ENCODE measurements at places on chromosomes 3 and 15.

GRCh38 chr3:108448593-108448992 is 61.8 kb downstream of the MYH15 start:
- no peak for DNase-seq

DNA sequence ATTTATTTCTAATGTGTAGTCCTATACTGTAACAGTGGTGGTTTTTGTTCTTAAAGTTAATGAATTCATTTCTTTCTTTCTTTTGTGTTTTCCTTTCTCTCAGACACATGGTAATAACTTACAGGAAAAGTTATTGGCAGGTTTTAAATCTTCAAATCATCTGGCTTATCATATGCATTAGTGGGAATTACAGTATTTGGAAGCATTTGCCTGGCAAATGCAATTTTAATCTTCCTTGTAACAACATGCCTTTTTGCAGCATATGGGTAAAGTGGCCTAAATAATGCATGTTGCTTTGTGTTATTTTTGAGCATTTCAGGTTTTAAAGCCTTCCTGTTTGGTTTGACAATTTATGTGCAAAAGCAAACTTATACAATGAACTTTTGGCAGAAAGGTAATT is 66.8 kb downstream of the GALK2 start:
- DNase-seq: no peak

DNA sequence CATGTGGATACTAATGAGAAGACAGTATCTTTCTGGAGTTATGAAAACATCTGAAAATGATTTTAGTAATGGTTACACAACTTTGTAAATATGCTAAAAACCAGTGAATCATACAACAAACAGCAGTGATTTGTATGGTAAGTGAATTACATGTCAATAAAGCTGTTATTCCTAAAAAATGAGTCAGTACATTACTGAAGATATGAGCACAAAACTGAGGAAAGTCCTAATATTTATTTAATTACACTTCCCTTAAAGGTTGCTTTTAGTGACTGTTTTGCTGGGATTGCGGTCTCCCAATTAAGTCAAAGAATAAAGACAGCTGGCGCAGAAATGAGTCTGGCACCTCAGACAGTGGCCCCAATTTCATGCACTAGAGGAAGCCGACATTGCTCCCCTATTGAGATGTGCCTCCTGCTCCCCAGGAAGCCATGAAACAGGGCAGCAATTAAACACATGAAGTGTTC is 50.9 kb upstream of the FSIP1 start:
- DNase-seq: no peak

GRCh38 chr3:100803711-100804110 is 94.4 kb downstream of the TFG start:
- no peak for DNase-seq

DNA sequence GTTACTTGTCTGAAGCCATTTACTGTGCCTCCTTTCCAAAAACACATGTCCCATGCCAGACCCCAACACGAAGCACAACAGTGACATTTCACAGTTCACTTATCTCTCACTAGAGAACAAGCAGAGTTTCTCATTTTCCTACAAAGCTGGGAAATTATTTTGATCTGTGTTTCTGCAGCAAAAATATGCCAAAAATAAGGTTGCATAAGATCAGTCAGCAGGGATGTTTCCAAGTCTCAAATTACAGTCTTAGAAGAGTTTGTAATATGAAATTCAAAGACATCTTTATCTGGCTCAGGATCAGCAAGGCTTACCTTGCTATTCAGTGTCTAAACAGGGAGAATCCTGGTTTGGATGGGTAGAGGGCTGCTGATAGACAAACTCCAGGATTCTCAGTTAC is 75.5 kb downstream of the GJD2 start:
- DNase-seq: no peak

DNA sequence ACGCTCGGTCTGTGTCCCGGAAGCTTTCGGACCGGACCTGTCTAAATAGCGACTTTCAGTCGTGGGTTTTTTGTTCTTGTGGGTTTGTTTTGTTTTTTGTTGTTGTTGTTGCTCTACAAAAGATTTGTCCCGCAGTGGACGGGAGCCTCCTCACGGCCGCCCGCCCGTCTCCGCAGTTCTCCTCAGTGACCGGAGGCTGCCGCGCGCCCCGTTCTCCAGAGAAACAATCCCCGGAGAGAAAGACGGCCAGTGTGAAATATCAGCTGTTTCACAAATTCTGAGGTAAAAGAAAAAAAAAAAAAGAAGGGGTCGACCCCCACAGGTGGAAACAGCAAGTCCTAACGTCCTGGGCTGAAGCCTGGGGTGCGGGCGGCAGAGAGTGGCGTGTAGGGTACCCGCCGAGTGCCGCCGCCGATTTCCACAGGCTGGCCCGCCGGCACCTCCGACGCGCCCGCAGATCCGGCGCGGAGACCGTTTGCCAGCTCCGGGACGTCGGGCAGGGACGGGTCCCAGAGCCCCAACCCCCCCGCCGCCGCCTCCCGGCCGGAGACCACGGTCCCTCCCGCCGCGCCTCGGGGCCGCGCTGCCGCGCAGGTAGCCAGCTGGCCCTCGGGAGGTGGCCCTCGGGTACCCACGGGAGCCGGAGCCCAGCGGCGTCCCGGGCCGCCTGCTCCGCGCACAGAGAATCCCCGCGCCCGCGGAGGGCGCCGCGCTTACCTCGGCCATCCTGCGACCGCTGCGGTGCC is 478 bp downstream of the BNC1 start:
- DNase-seq: no peak

DNA sequence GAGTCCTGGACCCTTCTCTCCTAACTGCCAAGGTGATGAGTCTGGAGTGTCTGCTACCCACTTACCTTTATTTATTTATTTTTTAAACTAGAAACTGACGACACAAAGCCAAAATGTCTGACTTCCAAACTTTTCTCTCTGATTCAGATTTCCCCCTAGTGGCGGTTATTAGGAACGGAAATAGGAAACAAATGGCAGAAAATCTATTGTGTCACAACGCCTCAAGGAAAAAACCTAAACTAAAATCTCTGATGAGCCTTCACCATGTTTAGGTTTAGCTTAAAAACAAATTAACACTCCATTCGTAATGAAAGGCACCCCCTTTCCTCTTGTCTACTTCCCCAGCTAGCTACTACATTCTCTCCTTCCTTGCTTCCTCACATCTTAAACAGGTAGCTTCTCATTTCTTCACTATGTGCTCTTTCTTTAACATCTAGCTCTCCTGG is 94.0 kb upstream of the MEX3B start:
- no peak for DNase-seq

GRCh38 chr15:98684436-98684835 is 36.1 kb downstream of the IGF1R start:
- peak; percentile 46 for DNase-seq

DNA sequence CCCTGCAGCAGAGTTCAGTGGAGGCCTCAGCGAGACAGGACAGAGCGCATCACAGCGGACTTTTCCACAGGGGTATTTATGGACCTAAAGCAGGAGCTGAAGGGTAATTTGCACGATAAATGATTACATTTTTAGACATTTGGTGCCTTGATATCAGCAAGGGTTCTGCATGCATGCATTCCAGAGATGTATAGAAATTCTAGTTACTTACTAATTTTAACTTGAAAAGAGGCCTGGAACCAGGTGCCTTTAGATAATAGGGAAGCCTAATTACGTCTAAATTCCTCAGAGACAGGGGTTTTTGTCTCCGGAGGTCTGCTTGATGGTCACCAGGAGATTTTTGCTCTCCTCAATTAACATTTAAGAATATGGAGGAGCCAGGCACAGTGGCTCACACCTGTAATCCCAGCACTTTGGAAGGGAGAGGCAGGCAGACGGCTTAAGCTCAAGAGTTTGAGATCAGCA is 79.8 kb upstream of the MFGE8 start:
- no peak for DNase-seq

All from LNCaP clone FGC (cell line).